ENCODE measurements at places on chromosomes 12 and 14.

DNA sequence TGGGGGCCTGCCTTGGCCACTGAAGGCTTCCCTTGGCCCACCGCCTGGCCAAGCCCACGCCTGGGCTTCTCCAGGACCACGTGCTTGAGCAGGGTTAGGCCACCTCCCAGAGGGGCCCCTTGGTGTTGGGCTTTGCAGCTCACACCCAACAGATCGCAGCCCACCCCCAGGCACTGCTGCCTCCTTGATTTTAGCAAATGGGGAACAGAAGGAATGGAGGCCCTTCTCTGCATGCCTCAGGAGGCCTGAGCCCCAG lies 23.3 kb downstream of the RAB35 start:
- DNase-seq = no peak

GRCh38 chr12:3073438-3074250 lies 3.5 kb upstream of the TSPAN9 start:
- peak; percentile 84 for DNase-seq

DNA sequence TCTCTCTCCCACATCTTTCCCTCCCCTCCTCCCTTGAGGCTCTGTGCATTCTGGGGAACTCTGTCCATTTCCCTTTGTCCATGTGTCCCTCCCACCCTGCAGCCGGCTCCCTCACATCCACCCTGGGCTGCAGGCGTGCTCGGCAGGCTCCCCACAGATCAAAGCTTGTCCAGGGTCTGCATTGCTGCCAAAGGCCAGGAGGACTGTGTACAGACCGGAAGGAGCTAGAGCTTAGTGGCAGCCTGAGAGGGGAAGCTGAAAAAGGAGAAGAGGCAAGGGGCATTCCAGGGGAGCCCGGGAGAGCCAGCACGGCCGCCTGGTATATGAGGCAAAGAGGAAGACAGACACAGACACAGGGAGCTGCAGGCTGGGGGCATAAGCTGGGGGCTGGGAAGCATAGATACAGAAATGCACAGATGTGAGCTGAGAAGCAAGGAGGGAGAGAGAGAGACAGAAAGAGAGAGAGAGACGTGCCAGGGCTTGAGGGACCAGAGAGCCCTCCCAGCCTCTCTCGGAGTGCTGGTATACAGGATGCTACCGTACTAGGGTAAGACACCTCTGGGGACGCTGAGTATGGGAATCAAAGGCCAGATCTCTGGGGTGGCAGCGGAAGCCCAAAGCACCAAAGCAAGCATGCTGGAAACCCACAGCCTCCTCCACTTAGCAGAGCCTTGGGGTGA lies 3.3 kb downstream of the CD4 start:
- DNase-seq = peak; percentile 51

- DNase-seq = no peak
Observed at GRCh38 chr12:132513070-132513398, 23.1 kb downstream of the FBRSL1 start.

DNA sequence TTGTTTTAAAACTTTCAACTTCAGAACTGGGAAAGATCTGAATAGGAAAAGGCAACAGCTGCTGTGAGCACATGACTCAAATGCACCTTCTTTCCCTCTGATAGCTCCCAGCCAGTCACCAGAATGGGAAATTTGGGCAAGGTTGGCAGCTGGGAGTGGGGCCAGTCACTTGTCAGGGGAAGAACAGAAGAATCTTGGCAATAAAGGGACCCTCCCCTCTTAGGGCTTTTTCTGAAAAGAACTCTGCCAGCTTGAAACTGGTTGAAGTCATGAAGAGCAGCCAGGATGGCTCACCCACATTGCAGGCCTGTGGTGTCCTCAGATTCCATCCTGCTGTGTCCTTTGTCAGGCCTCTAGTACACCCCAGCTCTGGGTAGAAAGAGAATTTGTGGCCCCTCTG lies 10.3 kb upstream of the RIC8B start:
- no peak for DNase-seq

- peak; percentile 17 for DNase-seq
Observed at GRCh38 chr12:104643093-104643818, 186.5 kb downstream of the CHST11 start.

- no peak for DNase-seq
Observed at GRCh38 chr14:63032076-63032475, 13.2 kb downstream of the KCNH5 start.

DNA sequence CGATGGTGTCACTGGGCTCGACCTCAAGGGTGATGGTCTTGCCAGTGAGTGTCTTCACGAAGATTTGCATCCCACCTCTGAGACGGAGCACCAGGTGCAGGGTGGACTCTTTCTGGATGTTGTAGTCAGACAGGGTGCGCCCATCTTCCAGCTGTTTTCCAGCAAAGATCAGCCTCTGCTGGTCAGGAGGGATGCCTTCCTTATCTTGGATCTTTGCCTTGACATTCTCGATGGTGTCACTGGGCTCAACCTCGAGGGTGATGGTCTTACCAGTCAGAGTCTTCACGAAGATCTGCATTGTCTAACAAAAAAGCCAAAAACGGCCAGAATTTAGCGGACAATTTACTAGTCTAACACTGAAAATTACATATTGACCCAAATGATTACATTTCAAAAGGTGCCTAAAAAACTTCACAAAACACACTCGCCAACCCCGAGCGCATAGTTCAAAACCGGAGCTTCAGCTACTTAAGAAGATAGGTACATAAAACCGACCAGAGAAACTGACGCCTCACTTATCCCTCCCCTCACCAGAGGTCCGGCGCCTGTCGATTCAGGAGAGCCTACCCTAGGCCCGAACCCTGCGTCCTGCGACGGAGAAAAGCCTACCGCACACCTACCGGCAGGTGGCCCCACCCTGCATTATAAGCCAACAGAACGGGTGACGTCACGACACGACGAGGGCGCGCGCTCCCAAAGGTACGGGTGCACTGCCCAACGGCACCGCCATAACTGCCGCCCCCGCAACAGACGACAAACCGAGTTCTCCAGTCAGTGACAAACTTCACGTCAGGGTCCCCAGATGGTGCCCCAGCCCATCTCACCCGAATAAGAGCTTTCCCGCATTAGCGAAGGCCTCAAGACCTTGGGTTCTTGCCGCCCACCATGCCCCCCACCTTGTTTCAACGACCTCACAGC lies 717 bp downstream of the UBC start:
- DNase-seq = peak; percentile 94

DNA sequence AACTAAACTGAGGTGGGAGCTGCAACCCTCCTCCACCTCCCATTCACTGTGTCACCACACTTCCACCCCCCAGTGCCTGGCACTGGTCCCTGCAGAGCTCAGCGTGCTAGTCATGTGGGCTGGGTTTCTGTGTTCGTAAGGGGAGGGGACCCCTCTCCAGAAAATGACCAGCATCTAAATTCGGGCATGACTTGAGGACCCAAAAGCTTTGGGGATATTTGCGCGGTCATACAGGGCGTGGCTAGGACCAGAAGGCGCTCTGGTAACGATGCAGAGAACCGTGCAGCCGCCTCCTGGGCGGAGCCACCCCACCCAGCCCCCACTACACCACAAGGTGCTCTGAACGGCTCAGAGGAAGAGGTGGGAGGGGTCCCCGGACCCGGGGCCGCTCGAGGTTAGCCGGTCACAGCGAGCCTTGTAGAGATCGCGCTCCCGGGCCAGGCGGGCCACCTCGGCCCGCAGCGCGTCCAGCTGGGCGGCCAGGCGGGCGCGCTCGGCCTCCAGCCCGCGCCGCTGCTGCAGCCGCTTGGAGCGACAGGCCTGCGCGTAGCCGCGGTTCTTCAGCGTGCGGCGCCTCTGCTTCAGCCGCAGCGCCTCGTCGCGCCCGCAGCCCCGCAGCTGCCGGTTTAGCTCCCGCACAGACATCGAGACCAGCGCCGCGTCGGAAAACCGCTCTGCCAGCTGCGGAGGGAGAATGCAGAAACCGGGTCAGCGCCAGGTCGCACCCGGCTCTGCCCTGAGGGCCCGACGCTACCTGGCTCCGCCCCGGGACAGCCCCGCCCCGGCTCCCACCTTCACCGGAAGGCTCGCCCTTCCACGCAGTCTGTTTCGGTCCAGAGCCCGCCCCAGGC lies 9.8 kb downstream of the CPNE6 start:
- DNase-seq = peak; percentile 72

- no peak for DNase-seq
Observed at GRCh38 chr12:52530366-52530765, 10.2 kb upstream of the KRT5 start.

GRCh38 chr12:74816398-74817175 lies 279.0 kb downstream of the ATXN7L3B start:
- DNase-seq = no peak

DNA sequence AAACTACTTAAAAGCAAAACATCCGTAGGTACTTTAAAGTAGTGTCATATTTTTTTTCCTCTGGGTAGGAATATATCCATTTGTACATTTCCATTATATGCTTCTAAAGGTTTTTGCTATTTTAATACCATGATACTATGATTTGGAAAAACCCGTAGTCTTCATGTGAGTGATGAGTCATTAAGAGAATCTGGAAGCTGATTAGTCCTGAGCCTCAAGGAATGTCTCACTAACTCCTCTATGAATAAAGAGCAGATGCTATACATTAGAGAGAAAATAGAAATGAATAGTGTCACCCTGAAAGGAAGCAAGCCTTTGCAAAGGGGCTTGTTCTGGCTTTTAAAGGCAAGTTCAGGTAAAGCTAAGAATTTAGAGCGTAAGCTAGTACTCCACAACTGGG lies 432.1 kb downstream of the CCDC91 start:
- DNase-seq = no peak

GRCh38 chr12:124727264-124727800 lies 136.3 kb downstream of the SCARB1 start:
- DNase-seq = peak; percentile 32

- DNase-seq = no peak
Observed at GRCh38 chr12:84998341-84998740, 37.7 kb downstream of the TSPAN19 start.

GRCh38 chr14:96734076-96734622 lies 63.0 kb upstream of the VRK1 start:
- DNase-seq = no peak

Data from CD4-positive, alpha-beta T cell treated with Interleukin-21 for 1 hour (primary cell).